ENCODE measurements at places on chromosomes 16 and 17.
A peak's percentile ranks its signal among the peaks of the same experiment; 100 is the strongest.

- no peak for DNase-seq
These were observed 11.8 kb upstream of the SMPD3 start for GRCh38 chr16:68460067-68460466.

DNA sequence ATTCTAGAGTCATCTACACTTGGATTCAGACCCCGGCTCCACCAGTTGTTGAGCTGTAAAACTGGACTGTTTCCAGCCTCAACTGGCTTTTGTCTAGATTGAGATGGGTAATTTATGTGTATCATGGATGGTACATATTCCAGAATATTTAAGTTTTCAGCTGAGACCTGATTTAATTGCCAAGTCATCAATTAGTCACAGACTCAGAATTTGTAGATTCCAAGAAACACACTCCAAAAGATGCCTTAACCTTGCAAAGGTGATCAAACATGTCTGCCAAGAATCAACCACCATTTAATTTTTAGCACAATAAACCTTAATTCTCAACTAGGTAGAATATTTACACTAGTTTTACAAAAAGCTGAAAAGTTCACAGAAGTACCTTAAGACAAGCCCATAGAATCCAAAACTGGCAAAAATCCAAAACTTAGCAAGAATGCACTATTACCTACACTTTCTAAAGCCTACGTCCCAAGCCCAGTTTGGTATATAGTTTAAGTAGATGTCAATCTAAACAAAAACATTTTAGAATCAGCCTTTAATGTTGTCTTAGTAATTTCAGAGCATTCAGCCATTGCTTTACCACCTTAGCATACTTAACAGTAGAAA lies 17.7 kb downstream of the SIAH1 start:
- no peak for DNase-seq

DNA sequence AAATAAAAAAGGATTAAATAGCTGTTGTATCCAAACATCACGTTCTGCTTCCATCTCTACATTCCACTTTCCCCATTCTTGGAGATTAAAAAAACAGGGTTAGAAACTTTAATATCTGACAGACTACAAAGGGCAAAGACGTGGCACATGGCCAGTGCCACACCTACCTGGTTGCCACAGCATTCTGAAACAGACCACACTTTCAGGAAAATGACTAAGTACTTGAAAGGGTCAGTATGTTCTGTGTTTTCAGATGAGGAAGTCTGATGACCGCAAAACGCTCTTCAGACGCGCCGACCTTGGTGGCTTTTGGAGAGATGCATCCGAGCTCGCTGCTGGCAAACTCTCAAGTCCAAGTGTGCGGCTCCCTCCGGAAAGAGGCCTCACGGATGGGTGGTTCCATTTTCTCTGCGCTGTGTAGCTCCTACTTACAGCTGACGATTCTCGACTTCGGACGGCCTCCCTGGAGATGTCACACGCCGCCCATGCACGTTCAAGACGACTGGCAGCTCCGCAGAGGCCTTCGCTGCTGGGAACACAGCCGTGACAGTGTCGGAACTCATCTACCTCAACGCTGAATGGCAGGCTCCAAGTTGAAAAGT lies 15.5 kb downstream of the MAP1LC3B start:
- DNase-seq, result peak; percentile 32

GRCh38 chr17:48570325-48571023 lies 7.7 kb downstream of the HOXB4 start:
- DNase-seq, result no peak

DNA sequence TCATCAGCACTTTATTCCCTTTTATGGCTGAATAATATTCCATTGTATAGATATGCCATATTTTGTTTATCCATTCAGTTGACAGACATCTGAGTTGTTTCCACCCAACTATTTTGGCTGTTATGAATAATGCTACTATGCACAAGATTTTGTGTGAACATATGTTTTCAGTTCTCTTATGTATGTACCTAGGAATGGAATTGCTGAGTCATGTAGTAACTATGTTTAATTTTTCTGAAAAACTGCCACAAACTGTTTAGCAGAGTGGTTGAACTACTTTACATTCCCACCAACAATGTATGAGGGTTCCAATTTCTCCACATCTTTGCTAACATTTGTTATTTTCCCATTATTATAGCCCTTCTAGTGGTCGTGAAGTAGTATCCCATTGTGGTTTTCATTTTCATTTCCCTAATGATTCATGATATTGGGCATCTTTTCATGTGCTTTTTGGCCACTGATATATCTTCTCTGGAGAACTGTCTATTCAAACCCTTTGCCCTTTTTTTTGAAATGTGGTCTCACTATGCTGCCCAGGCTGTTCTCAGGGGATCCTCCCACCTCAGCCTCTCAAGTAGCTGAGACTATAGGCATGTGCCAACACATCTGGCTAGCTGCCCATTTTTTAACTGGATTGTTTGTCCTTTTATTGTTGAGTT lies 26.3 kb downstream of the SMURF2 start:
- no peak for DNase-seq

GRCh38 chr17:73711916-73712315 lies 67.7 kb upstream of the SDK2 start:
- no peak for DNase-seq
